Activated CD4-positive, alpha-beta T cell treated with anti-CD3 and anti-CD28 coated beads, Interleukin-2, Interleukin-4, amounts not matched to agents 100 ng/mL and 50 ng/mL, durations not matched to agents 16 hours and 8 hours (primary cell): ENCODE measurements at places on chromosomes 6 and 20.

DNA sequence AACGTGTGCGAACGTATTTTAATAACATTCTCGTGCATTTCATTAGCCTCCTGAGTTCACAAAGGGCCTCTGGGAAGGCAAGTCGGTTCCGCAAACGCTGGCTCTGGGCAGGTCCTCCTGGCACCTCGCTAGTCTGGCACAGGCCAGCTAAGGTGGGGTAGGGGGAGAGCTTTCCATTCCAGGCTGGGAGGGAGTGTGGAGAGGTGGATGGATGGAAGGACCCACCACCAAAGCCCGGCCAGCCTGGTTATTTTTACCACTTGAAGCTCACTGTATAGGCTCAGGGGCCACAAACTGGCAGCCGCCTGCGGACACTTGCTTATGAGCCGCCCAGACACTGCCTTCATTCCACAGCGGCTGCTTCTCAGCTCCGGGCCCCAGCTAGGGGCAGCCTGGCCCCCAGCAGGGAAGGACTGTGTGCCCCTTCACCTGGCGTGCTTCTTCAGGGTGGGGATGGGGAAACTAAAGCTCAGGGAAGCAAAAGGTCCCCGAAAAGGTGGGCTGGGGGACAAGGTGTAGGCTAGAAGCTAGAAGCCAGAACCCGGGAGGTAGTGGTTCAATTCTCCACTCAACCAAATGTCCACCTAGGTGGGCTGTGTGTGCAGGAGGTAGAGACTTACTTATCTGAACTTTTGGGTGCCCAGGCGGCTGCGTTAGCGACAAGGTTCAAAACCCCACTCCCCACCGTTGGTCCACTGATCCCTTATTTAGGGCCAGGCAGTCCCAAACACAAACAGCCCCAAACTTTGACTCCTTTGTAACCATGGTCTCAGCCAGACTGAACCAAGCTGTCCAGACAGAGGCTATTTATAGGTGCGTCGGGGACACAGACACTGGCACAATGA is 1.7 kb downstream of the PMEPA1 start:
- no peak for DNase-seq

DNA sequence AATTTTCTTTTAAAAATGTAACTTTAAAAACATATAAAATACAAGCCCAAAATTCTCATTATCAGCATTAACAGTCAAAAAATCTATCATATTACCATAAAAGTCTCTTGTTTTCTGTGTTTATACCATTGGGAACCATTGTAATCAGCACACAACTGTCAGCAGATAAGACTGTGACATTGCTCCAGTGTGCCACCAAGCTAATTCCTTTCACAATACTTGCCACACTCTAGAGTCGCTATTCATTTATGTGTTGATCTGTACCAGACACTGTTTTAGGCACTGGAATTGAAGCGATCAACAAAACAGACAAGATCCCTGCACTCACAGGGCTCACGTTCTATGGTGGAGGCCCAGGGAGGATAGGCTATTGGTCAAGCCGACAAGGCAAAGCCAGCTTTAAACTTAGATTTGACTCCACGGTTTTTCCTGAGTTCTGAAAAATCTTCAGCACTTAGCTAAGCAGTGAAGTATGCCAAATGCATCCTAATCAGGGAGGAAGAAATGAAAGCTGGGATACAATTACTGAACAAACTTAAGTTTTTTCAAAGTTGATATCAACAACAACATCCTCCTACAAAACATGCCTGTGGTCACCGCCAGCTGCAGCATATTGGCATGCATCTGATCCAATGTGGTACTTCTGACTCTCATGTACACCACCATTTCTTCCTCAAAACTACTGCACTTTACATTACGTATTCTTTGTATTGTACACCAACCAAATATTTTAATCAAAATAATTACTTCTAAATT is 60.5 kb downstream of the GMDS start:
- DNase-seq, result no peak

GRCh38 chr6:25735261-25735660 is 19.3 kb upstream of the SLC17A4 start:
- no peak for DNase-seq

DNA sequence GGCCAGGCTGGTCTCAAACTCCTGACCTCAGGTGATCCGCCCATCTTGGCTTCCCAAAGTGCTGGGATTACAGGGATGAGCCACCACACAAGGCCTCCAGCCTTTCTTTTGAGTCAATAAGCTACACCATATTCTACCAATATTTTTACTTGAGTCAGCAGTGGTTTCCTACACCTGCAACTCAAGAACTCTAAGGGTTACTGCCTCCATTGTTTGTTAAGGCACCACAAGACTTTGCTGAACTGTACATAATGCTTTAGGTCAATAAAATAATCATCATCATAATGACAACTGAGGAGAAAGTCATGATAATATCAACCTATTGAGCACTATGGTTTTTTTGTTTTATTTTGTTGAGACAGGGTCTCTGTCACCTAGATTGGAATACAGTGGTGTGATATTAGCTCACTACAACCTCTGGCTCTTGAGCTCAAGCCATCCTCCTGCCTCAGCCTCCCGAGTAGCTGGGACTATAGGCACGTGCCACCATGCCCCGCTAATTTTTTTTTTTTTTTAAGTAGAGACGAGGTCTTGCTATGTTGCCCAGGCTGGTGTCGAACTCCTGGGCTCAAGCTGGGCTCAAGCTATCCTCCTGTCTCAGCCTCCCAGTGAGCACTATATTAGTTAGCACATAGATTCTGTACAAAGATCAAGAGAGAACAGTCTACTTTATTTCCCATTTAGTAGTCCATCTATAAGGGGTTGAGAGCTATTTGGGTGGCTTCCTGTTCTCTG is 34.9 kb upstream of the ZMYND8 start:
- DNase-seq, result no peak
